Cerebellar nuclear complex (tissue), 1 donor: ENCODE measurements at places on chromosomes 13 and 19.

GRCh38 chr19:37361994-37362393, 8.9 kb upstream of the ZNF527 start:
- no peak for DNase-seq

DNA sequence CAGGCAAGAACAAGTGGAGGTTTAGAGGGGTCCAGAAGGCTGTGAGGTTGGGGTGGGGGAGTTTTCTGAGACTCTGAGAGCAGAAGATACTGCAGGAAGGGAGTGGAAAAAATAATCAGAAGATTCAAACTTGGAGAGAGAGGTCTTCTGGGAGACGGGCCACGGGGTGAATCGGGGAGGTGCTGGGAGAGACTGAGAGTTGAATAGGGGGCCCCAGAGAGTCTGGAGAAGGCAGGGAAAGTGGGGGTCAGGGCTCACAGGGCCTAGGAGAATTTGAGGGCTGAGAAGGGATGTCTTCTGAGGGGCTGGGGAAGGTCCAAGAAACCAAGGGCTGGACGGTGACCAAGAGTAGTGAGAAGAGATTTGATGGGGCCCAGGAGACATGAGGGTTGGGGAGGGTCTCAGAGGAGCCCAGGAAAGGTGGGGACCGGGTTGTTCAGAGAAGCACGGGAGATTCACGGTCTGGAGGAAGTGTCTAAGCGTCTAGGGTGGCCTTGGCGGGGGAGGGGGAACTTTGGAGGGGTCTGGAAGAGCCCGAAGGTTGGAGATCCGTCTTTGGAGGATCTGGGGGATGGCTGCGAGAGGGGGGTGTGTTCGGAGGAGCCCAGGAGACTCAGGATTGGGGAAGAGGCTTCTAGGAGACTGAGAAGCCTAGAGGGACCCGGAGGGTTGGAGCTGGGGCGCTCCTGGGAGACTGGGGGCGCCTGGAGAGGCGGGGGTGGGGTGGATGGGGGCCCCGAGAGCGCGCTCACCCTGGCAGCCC, 1.5 kb downstream of the KCNC3 start:
- no peak for DNase-seq

- no peak for DNase-seq
Observed at GRCh38 chr19:33814181-33815165, 17.8 kb downstream of the KCTD15 start.

DNA sequence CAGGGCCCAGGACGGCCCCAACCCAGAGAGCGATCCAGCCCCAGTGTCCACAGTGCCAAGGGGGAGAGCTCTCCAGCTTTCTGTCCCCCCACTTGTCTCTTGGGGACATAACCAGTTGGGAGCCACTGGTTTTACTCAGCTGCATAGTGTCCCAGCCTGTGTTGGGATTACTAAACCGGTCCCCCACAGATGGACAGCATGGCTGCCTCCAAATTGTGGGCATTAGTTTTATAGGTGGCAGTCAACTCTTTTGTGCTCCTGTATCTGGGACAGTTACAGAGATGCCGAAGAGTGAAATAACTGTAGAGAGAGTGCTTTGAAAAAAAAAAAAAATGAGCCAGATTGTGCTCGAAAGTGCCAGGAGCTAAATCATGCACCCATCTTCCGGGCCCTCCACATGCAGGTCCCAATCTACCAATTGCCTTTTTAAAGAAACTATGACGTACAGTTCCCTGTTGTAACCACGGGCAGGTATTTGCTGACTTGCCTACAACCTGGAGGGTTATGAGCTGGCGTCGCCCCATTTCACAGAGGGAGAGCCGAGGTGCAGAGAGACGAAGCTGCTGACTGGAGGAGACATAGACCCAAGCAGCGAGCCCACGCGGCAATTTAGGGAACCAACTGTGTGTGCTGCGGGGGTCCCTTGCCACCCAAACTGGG, 2.4 kb upstream of the NFIC start:
- no peak for DNase-seq

- no peak for DNase-seq
Observed at GRCh38 chr19:51766461-51766860, 5.5 kb downstream of the FPR2 start.

DNA sequence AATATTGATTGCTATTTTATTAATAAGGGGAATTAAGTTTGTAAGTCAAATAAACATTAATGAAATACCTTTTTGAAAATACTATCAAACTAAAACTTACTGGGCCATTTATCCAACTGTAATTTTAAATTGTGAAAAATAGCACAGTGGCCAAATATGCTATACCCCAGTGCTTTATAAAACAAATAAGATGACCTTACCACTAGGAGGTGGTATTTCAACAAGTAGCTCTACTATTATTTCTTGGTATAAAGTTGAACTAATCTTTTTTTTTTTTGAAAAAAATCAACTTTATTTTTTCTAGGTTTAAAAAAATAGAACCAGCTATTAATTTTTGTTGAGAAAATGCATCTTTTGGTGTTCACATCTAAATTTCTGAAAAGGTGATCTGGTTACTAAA, 14.7 kb downstream of the LACC1 start:
- DNase-seq = no peak

- no peak for DNase-seq
Observed at GRCh38 chr13:99528547-99528946, 27.3 kb downstream of the TM9SF2 start.

DNA sequence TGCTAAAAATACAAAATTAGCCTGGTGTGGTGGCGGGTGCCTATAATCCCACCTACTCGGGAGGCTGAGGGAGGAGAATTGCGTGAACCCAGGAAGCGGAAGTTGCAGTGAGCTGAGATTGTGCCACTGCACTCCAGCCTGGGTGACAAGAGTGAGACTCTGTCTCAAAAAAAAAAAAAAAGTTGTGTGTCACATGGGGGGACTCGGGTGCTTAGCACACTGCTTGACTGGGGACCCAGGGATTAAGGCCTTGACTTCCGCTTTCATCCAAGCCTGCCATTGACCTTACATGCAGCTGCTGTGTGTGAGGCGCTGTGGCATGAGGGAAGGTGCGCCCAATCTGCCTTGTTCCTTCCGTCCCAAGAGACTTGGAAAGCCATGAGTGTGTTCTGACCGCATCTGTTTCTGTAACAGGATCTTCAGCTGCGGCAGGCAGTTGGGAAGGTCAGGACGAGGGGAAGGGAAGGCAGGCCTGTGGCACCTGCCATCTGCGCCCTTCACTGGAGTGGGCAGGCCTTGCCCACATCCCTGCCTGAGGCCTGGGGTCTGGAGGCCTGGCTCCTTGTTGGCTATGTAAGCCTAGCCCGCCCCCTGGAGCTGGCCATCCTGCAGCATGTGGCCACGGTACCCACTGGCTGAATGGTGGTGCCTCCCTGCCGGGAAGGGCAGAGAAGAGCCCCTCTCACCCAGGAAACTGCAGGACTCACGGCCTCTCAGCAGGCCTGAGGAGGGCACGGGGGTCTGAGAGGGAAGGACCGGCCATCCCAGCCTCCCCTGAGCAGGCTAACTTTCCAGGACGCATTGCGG, 23.0 kb downstream of the PPP1R37 start:
- DNase-seq = no peak

GRCh38 chr13:73230716-73231115, 171.9 kb downstream of the KLF5 start:
- no peak for DNase-seq

- DNase-seq = no peak
Observed at GRCh38 chr19:36266375-36266961, 51.6 kb downstream of the ZNF146 start.

DNA sequence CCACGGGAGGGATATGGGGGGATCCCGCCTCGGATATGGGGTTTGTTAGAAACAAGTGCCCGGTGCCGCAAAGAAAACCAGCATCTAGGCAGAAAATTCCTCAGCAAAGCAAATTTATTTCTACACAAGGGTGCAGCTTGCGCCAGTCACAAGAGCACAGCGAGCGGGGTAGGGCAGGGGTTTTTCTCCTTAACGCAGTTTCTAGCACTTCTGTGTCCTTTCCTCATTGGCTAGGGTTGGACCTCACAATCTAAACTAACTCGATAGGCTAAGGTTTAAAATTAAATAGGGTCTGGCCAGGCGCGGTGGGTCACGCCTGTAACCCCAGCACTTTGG, 595 bp downstream of the ZNF440 start:
- no peak for DNase-seq

GRCh38 chr13:35139591-35139990, 197.5 kb downstream of the NBEA start:
- DNase-seq = no peak

DNA sequence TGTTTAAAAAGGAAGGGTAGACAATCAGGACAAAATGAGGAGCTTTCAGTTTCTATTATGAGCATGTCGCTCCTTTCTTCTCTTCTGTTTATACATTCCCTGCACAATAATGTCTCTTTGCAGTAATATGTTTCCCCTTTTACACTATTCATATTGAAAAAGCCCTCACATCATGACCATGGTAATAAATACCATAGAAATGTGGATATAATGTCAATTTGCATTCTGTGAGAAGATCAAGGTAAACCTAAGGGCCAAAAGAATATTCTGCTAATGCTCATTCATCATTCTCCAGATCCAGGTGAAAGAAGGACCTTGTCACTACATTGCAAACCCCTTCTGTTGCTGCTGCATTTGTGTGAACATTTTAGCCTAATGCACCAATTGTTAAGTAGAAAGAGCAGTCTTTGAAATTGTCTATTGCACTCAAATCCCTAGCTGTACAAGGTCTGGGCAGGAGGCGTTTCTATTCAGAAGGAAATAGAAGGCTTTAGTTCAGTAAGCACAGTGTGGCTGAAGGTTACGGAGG, 117.6 kb upstream of the SOX21 start:
- no peak for DNase-seq

DNA sequence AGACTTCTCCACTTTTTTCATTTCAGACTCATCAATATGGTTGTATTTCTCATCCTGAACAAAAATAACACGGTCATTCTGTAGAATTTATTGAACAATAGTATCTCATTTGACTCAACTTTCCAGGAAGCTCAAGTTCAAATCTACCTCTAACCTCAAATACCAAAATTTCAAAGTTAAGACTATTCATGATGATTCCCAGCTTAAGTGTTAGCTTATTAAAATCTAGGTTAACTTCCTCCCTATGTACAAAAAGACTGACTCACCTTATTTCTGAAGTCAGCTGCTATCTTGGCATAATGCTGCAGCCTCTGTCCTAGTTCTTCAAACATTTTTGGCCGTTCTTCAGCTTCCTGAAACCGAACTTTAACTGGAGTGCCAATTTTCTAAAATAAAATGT, 23.2 kb downstream of the HSPH1 start:
- no peak for DNase-seq

- DNase-seq = no peak
Observed at GRCh38 chr19:45321848-45322247, 827 bp downstream of the CKM start.

DNA sequence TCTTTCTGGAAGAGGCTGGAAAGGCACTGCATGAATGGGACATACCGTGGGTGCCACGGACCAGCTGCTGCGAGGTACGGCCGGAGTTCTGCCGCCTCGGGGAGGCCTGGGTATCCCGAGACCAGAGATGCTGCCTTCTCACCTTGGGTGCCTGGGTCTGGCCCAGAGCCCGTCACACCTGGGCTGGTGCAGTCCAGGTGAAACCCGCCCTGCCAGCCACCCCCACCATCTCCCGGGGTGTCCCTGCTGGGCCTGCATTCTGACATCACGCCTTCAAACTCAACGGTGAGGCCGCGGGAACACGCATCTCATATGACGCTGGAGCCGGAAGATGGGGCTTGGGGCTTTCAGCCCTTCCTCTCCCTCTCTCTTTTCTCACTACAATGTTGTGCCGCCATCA, 98.0 kb downstream of the GADD45B start:
- DNase-seq = no peak

DNA sequence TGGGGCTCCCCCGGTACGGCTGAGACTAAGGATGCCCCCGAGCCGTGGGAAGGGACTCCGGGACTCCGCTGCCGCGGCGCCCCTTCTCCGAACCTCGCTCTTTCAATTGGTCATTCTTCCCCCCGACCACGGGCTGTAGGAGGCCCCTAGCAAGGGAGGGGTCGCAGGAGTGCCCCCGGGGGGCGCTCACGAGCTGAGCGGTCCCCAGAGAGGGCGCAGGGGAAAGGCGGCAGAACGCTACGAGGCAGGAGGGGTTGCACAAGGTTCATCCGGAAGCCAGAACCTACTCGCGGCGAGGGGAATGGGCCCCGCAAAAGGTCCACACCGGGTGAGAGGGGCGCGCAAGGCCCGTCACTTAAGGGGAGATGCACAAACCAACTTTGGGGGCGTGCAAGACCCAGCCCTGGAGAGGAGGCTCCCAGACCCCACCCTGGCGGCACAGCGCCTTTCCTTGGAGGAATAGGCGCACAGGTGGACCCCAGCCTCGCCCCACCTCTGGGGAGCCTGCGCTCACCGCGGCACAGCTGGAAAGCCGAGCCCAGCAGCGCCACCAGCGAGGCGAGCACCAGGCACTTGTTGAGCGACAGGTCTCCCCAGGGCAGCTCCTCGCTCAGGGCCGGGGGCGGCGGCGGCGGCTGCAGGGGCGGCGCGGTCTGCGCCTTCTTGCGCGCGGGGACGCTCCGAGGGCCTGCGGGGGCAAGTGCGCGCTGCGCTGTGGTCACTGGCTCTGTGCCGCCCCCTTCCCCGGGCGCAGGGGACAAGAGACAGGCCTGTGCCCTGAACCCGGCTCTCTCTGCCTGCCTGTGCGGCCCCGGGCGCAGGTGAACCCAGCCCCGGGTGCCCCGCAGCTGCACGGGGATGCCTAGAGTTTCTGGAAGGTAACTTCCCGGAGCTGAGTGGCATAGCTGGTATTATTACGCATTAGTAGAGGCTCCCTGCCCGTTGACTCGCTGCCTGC, 2.8 kb downstream of the JSRP1 start:
- DNase-seq = no peak

- no peak for DNase-seq
Observed at GRCh38 chr19:6710273-6711077, 10.0 kb downstream of the C3 start.

DNA sequence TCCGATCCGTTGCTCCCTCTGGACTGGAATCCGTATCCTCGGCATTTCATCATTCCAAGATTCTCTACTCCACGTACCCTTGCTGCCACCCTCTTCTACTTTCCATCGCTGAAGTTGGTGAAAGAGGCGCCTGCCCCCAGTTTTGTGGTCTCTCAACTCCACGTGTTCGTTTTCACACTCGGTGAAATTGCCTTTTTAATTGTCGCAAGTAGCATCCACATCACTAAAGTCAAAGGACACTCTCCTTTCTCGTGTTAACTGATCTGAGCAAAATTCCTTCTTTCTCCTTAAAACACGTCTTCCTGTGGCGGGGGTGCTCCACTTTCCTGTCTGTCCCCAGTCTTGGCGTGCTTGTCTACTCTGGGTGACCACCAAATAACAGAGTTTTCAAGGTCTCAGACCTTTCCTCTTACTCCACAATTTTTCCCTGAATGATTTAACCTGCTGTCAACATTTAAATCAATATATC, 1.1 kb upstream of the TMTC4 start:
- no peak for DNase-seq

DNA sequence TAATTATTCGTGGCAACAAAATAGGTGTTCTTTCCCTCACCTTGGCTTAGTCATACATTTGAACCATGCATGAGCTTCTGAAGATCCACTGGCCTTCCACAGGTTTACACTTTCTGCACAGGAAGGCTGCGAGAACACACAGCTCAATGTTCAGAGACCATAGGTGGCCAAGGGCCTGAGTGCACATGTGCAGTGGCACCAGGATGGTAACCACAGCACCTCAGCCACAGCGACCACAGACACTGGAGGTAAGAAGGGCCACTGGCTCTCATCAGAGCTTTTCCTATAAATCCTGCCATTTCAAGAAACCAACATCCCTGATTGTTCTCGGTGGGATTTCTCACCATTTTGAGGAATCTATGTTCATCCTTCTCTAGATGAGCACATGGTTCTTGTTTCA, 1.6 kb downstream of the DCLK1 start:
- no peak for DNase-seq

GRCh38 chr19:49651029-49651819, 9.2 kb downstream of the SCAF1 start:
- DNase-seq = no peak
